Dorsolateral prefrontal cortex (tissue), 122 donors: ENCODE measurements at places on chromosomes 11 and 22.

- DNase-seq: no peak
These were observed 90.6 kb downstream of the ARHGAP42 start for GRCh38 chr11:100777736-100778135.

DNA sequence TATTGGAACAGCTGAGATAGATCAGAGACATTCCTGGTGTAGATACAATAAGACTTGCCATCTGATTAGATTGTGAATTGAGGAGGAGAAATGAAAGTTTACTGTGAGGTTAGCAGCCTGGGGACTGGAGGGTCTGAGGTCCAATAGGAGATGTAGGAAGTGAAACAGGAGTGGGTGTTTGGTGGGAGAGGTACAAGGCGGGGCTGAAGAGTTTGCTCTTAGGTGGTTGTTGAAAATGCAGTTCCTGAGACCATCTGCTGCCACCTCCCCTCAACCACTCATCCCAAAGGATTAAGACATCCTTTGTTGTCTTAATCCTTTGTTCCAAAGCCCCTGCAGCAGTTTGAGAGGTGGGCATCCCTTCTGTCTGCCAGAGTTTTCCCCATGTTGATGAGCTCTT lies 14.8 kb downstream of the PIWIL4 start:
- DNase-seq: no peak

DNA sequence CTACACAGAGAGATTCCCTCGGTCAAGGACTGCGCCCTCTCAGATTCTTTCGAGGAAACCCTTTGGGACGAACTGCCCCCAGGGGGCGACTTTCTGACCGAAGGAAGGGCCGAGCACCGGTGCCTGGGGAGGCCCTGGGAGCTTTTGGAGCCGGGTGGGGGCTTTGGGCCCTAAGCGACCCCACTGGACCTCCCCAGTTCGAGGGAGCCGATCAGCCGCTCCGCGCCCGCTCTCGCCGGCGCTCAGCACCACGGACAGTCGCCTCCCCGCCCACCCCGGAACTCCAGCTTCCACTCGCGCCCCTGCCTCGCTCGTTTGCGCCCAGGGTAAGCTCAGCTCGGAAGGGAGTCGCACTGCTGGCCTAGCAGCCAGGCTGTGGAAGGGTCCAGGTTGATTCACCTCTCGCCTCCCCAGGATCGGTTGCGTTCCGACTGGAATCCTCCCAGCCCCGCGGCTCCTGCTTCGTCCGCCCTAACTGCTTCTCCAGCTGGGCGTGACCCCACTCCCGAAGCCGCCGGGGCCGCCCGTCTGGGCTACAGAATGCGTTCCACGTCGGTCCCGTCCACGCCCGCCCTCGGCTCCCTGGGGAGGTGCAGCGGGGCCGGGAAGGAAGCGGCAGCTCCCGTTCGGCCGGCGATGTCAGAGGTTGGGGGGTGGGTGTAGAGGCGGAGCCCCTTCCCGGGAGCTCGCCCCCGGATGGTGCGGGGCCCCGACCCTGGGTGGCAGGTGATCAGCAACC lies 428 bp downstream of the SCN3B start:
- peak; percentile 35 for DNase-seq

- DNase-seq: no peak
These were observed 243.4 kb upstream of the PLET1 start for GRCh38 chr11:112504056-112504455.

DNA sequence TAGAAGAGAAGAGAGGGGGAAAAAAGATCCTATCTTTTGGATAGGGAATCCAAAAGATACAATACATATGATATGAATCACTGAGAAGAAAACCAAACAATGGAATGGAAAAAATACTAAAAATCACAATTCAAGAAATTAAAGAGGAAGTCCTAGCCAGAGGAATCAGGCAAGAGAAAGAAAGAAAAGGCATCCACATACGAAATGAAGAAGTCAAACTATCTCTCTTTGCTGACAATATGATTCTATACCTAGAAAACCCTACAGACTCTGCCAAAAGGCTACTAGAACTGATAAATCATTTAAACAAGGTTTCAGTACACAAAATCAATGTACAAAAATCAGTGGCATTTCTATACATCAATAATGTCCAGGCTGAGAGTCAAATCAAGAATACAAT lies 91.4 kb downstream of the EFCAB6 start:
- DNase-seq: no peak

GRCh38 chr11:30758946-30759504 lies 172.9 kb upstream of the MPPED2 start:
- DNase-seq: no peak

DNA sequence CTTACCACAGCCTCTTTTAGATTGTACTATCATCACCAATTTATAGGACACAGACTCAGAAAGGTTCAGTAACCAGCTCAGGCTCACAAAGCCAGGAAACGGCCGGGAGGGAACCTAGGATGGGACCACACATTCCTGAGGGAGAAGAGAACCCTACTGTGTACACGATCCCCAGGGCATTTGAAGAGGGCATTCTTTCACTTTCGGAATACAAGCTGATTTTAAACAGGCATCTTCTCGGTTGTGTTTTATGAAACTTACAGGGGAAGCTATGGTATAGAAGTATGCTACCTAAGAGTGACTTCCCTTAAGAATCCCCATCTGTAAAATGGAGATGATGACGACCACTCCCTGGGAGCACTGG lies 19.0 kb downstream of the SMCO4 start:
- no peak for DNase-seq

DNA sequence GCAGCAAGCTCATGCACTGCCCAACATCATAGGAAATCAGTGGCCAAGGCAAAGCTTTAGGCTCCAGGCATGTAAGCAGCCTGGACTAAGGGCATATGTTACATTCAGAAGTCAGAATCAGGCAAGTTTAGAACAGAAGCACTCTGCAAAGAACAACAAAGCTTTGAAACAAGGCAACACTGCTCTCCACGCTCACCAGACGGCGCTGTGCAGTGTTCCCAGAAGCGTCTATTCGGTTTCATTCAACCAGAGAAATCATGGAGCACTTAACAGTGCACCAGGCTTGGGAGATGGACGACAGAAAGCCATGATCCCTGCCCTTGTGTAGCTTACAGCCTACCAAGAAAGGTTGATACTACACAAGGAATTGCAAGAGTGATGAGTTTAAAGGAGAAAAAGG lies 555.8 kb downstream of the BUD13 start:
- DNase-seq: peak; percentile 55

DNA sequence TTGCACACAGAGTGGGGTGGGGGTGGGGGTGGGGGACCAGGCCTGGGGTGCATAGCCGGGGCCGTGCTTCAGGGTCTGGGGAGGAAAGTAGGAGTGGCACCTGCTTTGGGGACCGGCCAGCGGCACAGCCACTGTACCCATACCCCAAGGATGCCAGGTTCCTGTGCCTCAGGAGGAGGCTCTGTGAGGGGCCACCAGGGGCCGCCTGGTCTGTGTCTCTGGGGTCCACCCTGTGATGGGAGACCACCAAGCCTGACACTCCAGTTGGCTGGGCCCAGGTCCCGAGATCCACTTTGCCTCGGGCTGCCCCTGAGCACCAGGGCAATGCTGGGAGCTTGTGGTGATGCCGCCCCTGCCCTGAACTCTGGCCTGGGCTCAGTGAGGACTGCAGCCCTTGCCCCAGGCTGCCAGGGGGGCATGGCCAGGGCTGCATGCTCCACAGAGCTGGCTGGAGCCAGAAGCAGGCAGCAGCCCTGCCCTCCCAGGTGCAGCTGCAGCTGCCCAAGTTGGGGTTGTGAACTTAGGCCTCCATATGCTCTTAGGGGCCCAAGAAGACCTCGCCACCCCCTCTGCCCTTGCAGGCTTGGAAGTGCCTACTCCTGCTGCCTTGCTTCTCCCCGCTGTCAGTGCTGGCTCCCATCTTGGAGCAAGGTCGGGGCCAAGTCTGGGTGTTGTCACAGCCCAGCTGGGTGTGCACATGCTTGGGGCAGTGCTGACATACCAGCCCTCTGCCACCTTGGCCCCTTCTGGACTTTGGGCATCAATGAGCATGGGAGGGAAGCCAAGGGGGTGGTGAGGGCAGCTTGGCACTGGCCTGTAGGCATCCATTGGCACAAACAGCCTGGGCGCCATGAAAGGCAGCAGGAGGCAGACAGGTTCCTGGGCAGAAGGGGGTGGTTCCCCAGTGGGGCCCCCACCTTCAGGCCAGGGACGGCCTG lies 123.3 kb upstream of the THY1 start:
- DNase-seq: no peak

DNA sequence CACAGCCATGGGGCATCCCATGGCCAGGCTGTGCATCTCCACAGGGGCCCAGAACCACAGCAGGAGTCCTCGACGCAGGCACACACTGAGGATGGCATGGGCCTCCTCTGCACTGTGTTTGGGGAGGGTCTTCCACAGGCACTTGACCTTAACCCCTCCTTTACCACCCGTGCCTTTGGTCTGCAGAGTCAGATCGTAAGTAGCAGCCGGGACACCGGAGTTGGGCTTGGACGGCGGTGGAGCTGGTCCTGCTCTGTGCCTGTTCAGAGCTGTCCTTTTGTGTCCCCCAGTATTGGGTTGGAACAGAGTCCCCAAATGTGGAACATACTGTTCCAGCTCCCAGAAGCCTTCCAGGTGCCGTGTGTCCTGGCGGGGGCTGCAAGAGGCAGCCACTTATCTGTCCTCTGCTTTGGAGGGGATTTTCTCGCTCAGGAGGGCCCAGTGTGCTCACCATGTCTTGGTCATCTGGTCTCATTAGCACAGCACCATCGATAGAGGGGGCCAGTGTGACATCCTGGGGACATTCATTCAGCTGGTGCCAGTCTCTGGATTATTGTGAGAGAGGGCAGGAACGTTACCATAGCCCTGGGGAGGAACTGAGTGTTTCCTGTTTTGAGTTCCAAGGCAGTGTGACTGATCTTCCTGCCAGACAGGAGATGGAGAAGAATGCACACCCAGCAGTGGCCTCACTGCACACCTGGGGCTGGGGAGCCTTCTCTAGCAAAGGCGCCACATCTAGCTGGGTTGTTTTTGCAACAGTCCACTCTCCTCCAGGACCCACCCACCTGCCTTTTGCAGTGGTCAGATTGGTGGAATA lies 12.4 kb downstream of the CRELD2 start:
- peak; percentile 41 for DNase-seq

- no peak for DNase-seq
These were observed 11.0 kb upstream of the SHANK2 start for GRCh38 chr11:71263386-71263785.

DNA sequence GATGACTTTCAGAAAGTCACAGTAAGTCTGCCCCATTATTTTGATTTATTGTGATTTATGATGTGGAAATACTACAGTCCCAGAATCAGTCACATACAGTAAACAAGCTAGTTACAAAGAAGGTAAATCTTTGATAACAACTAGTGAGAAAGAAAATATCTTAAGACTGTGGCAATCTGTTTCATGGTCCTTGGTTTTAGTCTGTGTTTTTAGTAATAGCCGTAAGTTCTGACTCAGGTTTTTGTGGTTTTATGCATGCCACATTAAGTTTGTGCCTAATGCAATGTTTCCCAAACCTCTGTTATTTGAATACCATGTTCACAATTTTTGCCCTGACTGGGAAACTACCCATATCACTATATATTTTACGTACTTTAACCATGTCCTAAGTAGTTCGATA lies 6.7 kb downstream of the CEP295 start:
- no peak for DNase-seq

- peak; percentile 80 for DNase-seq
These were observed 2.1 kb downstream of the CCDC88B start for GRCh38 chr11:64341851-64342791.

- DNase-seq: no peak
These were observed 120.3 kb upstream of the ZC3H12C start for GRCh38 chr11:109972939-109973338.

DNA sequence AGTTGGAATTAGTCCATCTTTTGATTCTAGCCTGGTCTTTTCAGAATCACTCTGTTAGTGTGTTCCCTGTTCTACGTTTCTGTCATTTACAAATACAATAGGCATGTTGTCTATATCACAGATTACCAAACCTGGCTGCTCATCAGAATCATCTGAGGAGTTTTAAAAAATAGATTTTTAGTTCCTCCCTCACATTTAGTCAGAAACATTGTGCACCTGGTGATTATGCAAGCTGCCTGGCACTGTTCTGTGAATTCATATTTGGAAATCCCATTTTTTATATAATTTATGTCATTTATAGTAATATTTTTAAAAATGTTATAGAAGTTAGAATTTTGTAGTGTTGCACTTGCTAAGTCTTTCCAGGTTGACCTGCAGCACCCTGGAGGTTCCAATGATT lies 107.3 kb downstream of the PDE3B start:
- no peak for DNase-seq

DNA sequence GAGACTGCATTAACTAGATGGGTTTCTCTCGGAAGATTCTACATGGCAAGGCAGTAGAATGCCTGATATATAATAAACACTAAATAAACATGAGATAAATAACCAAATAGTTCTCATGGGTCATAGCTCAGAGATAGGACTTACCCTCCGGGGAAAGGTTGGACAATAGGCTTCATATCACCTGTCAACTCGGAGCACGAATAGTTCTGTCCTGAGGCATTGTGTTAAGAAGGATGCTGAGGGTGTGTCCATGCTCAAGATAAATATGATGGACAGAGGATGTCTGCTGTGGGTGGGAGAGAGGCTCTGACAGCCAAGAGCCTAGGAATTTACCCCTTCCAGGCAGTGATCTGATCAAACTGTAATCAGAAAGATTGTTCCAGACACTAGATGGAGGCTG lies 474.0 kb downstream of the MIAT start:
- DNase-seq: no peak

DNA sequence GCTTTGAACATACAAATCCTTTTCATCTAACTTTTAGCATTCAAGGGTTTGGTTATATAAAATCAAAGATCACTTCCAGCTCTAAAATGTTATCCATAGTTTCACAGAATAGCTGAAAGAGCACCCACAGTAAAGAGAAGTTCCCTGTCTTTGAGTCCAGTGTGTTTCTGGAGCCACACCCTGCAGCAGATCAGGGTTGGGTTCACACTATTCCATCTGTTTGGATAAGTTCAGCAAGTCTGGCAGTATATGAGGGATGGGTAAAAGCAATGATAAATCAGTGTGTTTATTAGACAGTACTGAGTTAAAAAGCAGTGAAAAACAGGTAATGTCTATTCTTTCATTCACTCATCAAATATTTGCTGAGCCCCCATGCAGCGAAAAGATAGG lies 135.8 kb upstream of the PITPNB start:
- no peak for DNase-seq

DNA sequence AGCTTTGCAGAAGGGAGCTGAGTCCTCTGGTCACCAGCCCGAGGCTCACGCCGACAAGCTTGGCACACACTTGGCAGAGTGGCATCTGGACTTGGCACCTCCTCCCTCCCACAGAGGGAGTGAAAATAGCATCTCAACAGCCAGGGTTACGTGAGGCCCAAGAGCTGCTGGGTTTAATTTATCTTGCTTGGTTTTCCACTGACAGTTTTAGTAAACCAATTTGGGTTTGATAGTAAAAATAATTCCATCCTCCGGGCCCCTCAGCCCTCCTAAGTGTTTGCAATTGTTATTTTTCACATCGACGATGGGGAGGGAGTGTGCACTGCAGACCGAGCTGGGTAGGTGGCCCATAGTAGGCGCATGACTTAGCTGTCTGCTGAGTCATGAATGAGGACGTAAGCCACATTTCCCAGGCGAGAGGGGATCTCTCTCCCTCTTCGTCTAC lies 107.6 kb upstream of the ASPHD2 start:
- peak; percentile 38 for DNase-seq
